AG04450 (cell line): ENCODE measurements at places on chromosomes 7 and 10. TPM values are rescaled to one million over a fixed set of nuclear protein-coding genes. Genes with fewer than 3 reads are reported as not detected.

- peak; percentile 29 for DNase-seq
Measured at GRCh38 chr7:44278451-44279161, 46.8 kb downstream of the CAMK2B start.

DNA sequence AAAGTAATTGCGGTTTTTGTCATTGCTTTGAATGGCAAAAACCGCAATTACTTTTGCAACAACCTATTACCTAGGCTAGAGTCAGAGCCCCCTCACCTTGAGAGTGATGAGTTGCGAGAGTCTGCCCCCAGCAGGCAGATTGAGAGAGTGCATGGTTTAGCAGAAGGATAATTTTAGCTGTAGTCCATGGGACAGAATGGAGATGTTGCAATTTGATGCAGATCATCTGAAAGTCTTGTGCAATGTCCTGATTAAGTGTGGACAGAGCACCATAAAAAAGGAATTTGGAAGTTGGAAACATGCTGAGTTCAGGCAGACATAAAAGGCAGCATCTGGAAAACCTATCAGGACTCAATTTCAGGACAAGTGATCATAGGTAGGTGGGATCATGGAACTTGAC is 48.7 kb downstream of the GPR141 start:
- DNase-seq, result no peak

GRCh38 chr7:134359787-134360432 is 43.2 kb upstream of the SLC35B4 start:
- DNase-seq, result no peak

GRCh38 chr7:105577251-105577650 is 4.0 kb downstream of the EFCAB10 start:
- no peak for DNase-seq

- no peak for DNase-seq
Measured at GRCh38 chr10:82144153-82144552, 269.2 kb downstream of the NRG3 start.

GRCh38 chr7:56097700-56098099 is 4.9 kb upstream of the PHKG1 start:
- peak; percentile 72 for DNase-seq

GRCh38 chr7:68604541-68604940 is 993.7 kb upstream of the AUTS2 start:
- no peak for DNase-seq

The PAX4 gene
- not detected in 2 replicates for polyA plus RNA-seq

The MSMB gene
- polyA plus RNA-seq, result not detected in 2 replicates

- DNase-seq, result no peak
Measured at GRCh38 chr10:124762281-124762680, 18.1 kb upstream of the FAM53B start.

DNA sequence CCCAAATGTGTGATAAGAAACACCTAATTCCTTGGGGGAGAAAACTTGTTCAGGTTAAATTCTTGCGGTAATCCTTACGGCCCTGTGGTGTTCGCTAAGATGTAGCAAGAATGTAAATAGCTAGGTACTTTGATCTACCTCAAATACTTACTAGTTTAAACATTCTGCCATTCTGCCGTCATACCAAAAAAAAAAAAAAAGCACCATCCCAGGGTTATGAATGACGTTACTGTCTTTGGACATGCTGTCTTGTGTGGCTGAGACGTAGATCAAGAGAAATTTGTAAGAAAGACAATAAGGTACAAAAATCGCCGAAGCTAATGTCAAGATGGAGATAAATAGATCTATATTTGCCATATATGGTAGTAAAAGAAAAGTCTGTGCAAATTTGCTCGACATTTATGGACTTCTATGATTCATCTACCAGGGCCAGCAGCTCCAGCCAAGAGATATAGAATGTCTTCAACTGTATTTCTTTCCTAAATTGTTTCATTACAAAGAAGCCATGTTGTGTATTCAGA is 195.6 kb downstream of the CUX1 start:
- DNase-seq, result peak; percentile 43

- no peak for DNase-seq
Measured at GRCh38 chr10:52539463-52539862, 225.4 kb downstream of the DKK1 start.

GRCh38 chr7:112938863-112939573 is 147.6 kb downstream of the GPR85 start:
- no peak for DNase-seq

The GPR146 gene
- 0.50 and 0.69 TPM in 2 replicates for polyA plus RNA-seq

DNA sequence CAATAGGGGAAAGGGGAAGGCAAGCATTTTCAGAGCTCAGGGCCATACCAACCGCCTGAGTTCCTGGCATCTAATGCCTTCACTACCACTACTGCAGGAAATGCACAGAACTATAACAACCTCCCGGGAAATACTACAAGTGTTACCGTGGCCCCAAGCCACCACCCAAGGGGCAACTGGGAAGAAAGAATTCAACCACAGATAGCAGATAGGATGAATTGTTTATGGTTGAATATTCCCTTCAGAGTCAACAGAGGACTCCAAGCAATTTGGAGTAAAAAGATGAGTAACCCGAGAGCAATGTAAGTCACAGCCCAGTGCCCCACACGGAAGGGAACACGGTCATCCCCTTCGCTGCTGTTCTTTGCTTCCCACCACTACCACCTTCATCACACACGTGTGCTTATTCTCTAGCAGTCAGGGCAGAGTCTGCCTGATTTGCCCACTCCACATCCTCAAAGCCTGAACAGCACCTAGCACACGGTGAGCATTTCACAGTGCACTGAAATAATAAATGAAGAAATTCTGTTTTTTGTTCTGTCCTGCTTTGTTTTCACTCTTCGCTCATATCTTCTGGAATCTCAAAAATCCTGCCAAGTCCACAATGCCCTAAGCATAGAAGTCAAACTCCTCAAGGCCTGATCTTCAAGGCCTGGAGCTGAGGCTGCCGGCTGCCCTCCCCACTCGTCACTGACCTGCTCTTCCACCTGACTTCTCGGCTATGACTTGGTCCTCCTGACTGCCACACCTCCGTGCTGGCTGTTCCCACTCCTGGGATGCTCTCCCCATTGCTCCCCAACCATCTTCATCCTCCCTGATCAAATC is 221.1 kb downstream of the KCNMA1 start:
- DNase-seq, result peak; percentile 63

- DNase-seq, result no peak
Measured at GRCh38 chr10:81157681-81158080, 620.0 kb downstream of the SH2D4B start.

DNA sequence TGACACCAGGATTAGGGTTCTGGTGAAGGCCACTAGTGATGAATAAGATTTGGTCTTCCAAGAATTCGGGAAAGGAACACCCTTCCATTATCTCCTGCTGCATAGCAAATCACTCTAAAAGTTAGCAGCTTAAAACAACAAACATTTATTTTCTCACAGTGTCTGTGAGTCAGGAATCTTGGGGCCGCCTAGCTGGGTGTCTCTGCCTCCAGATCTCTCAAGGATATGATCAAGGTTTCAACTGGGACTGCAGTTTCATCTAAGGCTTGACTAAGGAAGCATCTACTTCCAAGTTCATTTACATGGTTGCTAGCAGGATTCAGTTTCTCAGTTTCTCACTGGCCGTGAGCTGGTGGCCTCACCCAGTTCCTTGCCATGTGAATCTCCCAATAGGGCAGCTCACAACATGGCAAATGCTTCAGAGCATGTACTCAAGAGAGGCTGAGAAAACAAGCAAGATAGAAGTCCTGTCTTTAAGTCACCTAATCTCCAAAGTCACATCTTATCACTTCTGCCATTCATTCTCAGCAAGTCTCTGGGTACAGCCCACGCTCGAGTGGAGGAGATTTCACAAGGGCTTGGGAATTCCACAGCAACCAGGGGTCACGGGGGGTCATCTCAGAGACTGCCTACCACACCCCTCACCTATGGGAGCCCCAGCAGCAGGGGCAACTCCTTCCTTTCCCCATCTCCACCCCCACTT is 26.8 kb downstream of the TLX1 start:
- no peak for DNase-seq

DNA sequence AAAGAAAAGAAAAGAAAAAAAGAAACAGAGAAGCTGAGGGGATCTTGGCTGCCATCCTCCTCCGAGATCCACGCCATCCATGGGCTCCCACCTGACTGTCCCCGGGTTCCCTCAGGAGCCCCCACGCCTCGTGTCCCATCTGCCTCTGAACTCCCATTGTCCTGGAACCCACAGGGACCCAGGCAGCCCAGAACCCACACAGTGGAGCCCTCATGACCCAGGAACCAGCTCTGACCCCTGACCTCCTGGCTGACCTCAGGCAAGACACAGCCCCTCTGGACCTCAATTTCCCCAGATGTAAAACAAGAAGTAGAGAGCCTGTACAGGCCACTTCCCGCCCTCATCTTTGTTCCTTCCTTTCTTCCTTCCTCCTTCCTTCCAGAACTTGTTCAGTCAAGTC is 40.4 kb downstream of the RASGEF1A start:
- DNase-seq, result no peak

DNA sequence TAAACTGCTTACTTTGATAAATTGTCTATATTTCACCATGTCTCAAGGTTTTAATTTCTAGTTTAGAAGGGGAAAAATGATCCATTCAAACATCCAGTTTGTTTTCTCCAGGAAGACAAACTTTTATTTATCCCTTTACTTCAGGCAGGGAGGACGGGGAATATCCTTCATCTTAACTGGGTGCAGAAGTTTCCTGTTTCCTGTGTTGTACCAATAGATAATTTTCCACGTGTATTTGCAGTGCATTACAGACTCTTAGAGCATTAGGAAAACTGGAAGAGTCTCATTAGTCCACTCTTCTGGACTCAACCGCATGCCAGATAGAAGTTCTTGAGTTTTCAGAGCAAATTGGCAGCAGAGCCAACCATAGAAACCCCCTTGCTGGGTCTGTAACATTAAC is 39.4 kb upstream of the PIP4K2A start:
- DNase-seq, result no peak

DNA sequence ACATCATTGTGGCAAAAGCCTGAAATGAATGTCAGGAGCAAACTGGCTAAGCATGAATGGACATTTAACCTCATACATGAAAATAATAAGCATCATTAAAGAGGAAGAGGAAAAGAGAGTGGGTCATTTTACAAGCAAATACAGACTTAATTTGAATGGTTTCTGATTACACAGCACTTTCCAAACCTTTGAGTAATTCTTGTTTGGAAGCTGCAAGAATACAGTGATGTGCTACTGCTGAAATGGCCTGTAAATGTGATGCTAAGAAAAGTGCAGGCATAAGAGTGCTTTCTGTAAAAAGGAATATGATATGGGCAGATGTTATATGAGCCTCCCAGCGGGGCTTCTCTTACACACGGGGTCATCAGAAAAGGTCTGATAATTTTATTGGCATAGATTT is 30.2 kb downstream of the TAS2R16 start:
- DNase-seq, result no peak

The CWF19L1 gene
- polyA plus RNA-seq, result 13.7 and 15.8 TPM in 2 replicates

GRCh38 chr10:74949843-74950765 is 123.7 kb downstream of the KAT6B start:
- DNase-seq, result no peak

DNA sequence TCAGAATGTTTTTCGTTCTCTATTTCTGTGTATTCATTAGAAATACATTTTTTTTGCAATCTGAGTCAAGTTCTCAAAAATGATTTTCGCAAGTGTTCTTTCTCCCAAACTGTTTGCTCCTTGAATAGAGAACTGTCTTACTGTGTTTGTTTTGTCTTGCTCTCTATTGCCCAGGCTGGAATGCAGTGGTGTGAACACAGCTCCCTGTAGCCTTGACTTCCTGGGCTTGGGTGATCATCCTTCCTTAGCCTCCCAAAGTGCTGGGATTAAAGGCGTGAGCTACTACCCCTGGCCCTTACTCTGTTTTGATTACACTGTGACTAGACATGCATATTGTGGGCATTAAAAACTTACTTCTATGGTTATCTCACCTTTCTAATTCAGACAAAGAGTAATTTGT is 56.7 kb downstream of the LUC7L2 start:
- no peak for DNase-seq

- no peak for DNase-seq
Measured at GRCh38 chr7:130945411-130945811, 211.4 kb upstream of the KLF14 start.

- DNase-seq, result no peak
Measured at GRCh38 chr10:48951707-48952106, 12.1 kb upstream of the LRRC18 start.

- DNase-seq, result no peak
Measured at GRCh38 chr7:139852482-139852845, 23.4 kb downstream of the TBXAS1 start.

GRCh38 chr7:131139462-131139861 is 188.2 kb upstream of the MKLN1 start:
- no peak for DNase-seq

DNA sequence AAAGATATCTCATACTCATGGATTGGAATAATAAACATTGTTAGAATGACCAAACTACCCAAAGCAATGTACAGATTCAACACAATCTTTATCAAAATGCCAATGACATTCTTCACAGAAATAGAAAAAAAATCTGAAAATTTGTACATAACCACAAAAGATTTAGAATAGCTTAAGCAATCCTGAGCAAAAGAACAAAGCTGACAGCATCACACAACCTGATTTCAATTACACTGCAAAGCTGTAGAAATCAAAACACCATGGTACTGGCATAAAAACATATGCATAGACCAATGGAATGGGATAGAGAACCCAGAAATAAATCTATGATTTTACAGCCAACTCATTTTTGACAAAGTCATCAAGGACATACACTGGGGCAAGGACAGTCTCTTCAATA is 130.0 kb upstream of the TMEM72 start:
- no peak for DNase-seq

DNA sequence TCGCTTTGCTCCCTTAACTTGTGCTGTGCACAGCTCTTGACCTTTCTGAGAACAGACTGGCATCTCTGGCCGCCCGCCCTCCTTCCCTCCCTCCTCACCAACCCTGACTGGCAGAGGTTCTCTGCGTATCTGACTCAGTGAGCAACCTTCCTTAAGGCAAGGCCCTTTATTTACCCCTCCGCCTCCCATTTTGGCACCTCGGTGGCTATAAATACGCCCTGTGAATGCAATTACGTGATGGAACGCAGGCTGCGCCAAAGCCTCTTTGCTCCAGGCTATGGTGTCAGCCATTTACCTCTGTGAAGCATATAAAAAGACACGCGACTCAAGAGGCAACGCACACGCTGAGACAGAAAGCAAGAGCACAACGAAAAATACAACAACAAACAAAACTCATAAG is 764.3 kb downstream of the SUGCT start:
- no peak for DNase-seq

GRCh38 chr7:7188091-7188490 is 5.7 kb downstream of the C1GALT1 start:
- DNase-seq, result no peak

DNA sequence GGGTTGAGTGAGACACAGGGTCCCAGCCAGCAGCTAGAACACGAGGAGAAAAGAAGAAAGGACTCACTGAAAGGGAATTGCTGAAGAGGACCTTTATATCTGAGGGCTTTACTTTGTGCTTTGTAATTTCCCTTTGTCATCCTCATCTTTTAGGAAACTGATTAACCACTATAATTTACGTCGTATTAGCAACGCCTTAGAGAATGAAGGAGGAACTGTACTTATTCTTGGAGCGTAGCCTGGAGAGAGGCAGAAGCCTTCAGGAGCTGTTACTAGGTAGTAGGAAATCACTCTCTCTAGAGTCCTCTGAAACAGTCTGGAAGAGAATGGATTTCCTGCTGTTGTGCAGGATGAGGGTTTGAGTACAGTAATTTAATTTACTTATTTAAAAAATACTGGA is 101.0 kb upstream of the STEAP1B start:
- no peak for DNase-seq

GRCh38 chr10:42790835-42791234 is 8.2 kb downstream of the BMS1 start:
- peak; percentile 3 for DNase-seq
